ENCODE measurements at places on chromosomes 7 and 10.
A peak's percentile ranks its signal among the peaks of the same experiment; 100 is the strongest.

- DNase-seq = peak; percentile 30
Observed at GRCh38 chr7:112510001-112510742, 29.4 kb downstream of the LSMEM1 start.

GRCh38 chr10:49202266-49202665 is 14.1 kb upstream of the TMEM273 start:
- no peak for DNase-seq

DNA sequence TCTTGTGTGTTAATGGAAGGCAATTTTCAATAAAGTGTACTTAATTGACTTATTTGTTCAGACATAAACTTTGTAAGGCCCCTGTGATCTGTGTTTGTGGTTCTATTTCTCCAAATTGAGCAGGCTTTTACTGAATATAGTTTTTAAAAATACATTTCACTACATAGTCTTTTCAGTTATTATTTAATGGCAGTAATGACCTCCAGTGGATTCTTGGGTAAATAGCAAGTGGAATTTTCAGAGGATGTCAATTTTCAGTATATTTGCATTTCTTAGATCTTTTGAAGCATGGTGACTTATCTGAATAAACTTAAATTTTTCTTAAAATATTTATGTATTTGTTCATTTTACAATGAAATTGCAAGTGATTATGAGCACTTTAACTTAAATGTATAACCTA is 203.1 kb upstream of the PCLO start:
- DNase-seq = no peak

GRCh38 chr7:95471071-95471470 is 14.7 kb upstream of the ASB4 start:
- DNase-seq = no peak

DNA sequence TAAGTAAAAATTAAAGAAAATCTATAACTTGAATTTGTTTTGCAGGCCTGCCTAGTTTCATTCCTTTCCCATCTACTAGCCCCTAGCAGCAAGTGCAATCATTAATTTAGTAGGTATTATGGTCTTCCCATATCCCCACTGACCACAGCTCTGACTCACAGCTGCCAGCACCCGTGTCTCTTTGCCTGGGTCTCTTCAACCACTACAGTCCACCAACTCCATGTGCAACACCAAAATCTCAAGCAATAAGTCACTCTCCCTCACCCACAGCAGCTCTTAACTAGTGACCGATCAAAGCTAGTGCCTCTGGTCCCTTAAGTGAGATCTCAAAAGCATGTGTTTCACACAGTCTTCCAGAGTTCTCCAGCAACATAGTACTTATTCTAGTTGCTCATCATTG is 26.0 kb upstream of the THSD7A start:
- no peak for DNase-seq

All from AG04450 (cell line).